CD4-positive, alpha-beta T cell (primary cell): ENCODE measurements at places on chromosomes 7 and 10.

DNA sequence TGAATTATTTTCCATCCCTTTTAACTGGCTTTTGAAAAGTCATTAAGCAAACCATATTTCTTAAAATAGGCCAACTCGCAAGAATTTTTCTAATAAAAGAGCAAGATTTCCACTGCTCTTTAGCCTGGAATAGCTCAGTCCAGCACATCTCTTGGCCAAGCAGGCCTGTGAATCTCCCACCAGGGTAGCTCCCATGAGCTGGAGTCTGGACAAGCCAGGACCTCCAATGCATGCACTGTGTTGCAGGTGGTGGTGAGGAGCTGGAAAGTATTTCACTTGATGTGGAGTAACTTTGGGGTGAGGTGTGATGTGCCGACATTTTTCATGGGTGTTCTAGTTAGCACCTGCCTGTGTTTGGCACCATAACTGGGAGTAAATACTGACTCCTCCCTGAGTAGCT, 117.3 kb upstream of the TBX20 start:
- DNase-seq: no peak

DNA sequence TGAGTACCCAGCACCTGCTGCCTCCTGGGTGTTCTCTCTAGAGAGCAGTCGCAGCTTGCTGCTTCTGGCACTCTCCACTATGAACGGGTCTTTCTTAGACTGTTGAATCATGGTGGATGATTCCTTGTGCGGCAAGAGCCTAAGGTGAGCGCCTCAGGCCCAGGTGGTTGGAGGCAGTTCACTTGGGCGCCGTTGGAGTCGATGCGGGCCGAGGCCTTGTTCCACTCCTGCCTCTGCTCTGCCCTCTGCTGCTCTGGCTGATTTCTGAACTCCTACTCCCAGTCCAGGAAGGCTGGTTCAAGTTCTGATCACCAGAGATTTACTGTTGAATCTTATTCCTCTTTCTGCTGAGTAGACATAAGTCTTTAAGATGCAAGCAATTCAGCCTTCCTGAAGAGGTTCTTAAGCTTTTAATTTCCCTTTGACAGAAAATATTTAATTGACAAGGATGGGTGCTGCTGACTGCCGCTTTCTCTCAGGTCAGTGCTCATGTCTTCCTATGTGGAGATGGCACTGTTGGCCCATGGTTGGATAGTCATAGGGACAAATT, 10.4 kb downstream of the YKT6 start:
- DNase-seq: no peak

- no peak for DNase-seq
Observed at GRCh38 chr10:22598478-22598877, 115.9 kb downstream of the PIP4K2A start.

GRCh38 chr7:24889611-24890010, 90.4 kb downstream of the OSBPL3 start:
- no peak for DNase-seq

- DNase-seq: no peak
Observed at GRCh38 chr10:96212911-96213310, 58.5 kb downstream of the BLNK start.

DNA sequence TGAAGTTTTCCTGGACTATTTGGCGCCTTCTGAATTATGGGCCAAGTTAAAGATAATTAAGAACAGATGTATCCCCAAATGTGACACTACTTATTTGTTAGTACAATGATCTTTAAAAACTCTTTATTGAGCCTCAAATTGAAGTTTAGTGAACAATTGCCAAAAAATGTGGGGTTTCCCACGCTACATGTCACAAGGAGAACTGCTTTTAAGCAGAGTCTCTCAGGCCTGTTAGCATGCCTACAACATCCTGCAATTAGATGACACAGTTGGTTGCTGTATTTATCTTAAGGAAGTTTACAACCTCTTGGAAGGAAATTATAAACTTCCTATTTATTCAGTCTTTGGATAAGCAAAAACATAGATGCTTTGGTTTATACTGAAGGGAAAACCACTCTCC, 733.0 kb downstream of the TNS3 start:
- DNase-seq: no peak

DNA sequence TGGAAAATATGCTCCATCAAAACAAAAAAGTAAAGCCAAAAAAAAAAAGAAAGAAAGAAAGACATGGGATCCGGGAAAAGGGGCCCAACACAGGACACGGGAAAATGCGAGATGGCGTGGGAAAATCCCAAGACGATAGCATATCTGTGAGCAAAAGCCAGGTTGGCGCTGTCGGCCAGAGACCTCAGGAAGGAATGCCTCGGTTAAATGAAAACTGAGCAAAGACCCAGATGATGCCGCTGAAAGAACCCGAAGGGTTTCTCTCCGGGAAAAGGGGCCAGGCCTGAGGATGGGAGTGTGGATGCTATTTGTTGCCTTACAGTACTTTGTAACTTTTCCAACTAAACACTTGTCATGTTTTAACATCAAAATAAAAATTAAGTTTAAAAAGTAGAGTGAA, 49.5 kb upstream of the PPP2R2D start:
- DNase-seq: no peak

DNA sequence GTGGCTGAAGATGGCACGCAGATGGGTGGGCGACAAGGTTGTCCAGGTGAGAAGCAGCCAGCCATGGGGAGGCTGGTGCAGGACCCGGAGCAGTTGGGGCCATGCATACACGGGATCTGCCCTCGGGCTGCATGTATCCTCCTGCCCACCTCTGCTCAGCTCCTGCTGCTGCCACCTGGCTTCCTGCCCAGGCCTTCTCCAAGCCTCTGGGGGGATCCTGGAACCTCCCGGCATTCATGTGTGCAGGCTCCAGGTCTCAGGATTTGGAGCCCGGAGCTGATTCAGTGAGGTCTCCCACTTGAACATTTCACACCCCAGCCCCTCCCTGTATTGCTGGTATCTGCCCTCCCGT, 27.0 kb downstream of the PDGFA start:
- no peak for DNase-seq

DNA sequence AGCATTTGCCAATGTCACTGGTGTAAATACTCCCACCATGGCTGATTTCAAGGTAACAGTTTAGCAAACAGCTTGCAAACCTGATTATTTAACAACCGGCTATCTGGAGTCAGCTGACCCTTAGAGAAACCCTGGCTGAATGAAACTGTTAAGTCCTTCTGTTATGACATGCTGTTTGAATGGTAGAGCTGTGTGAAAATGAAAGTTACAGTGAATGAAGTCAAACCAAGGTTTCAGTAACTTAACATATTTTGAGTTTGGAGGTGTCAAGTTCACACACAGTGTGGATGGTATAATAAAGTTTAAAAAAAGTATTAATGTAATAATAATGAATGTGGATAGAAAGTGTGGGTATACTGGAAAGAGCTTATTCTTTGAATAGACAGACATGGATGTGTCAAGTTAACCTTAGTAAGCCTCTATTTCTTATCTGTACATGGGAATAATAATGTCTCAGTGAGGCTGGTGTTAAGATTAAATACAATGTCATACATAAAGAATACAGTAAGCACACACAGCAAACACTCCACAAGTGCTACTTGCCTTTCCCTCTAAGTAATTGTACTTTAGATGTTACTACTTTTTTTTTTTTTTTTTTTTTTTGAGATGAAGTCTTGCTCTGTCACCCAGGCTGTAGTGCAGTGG, 150.4 kb downstream of the TAX1BP1 start:
- DNase-seq: no peak

DNA sequence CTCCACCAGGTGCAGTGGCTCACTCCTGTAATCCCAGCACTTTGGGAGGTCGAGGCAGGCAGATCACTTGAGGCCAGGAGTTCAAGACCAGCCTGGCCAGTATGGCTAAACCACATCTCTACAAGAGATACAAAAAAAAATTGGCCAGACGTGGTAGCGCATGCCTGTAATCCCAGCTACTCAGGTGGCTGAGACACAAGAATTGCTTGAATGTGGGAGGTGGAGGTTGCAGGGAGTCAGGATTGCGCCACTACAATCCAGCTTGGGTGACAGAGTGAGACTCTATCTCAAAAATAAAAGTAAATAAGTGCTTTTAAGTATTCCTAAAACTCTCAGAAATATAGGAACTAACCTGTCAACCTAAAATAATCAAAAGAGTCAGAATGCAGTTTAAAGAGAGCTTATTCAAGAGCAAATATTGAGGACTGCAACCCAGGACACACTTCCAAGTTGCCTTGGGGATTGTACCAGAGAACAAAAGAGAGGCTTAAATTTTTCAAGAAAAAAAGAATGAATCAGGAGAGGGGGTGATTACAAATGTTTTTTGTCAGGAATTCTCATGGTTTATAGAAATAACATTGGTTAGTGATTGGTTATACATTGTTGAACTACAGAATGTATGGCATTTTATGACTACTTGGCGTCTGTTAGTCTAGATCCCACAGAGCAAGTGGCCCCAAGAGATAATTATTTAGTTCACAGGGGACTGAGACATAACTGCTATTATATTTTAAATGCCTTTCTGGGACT, 33.2 kb upstream of the PPP1R9A start:
- no peak for DNase-seq

- DNase-seq: no peak
Observed at GRCh38 chr10:2130705-2131305, 393.5 kb upstream of the ADARB2 start.

DNA sequence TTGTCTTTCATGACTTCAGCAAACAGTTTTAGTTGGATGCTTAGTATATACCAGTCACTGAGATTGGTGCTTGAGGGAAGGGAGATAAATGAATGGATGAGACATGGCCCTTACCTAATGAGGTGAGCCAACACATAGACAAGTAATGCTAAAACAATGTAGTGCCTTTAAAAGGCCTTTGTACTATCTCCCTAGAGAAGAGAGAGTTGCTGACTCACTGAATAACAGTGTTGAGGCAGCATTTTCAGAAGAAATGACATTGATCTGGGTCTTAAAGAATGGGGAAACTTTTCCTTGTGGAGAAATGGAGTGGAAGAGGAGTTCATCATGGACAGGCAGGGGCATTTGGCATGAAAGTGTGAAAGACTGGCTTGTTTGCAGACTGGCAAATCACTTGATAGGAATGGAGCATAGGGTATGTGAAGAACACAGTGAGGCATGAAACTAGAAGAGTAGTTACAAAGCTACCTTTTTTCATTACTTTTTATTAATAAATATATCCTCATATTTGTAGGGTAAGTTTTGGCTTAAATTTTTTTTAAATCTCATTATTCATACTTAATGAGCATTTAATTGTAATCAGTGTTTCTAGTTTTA, 91.2 kb downstream of the KAT6B start:
- DNase-seq: no peak

- DNase-seq: no peak
Observed at GRCh38 chr10:97069576-97070362, 116.0 kb downstream of the SLIT1 start.

- no peak for DNase-seq
Observed at GRCh38 chr10:58179238-58179637, 88.5 kb downstream of the IPMK start.

- no peak for DNase-seq
Observed at GRCh38 chr10:74851831-74852230, 25.4 kb downstream of the KAT6B start.

- DNase-seq: no peak
Observed at GRCh38 chr10:44803862-44804261, 107.3 kb upstream of the TMEM72 start.

DNA sequence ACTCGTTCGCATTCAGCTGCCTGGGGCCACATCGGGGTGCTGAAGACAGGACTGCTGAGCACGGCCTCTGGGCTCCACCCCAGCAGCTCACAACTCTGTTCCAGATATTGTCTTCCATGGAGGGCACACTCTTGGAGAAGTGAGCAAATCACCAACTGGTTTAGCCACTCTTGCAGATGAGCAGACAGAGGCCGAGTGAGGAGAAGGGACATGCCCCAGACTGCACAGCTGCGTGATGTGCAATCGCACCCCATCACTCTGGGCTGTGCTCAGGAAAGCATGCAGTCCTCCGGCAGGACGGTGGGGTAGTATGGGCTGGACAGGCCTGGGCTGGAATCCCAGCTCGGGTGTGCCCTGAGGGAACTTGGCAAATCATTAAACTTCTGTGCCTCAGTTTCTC, 111.6 kb downstream of the FAM53B start:
- DNase-seq: no peak

DNA sequence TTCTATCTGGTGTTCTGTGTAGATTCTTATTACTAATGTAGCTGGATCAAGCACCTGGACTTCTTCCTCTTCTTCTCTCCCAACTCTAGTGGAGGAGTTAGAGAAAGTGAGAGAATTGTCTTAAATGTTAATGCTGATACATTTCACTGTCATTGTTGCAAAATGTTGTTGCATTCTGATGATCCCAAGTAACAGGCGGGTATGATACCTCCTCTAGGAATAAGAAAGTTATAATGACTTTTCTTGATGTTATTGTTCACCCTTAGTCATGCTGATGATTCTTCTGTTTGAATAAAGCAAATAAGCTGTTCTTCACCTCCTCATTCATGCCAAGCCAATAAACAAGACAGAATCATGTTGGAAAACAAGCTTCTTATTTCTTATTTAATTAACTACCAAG, 9.1 kb downstream of the CHRM2 start:
- no peak for DNase-seq

GRCh38 chr10:43871545-43871944, 222.9 kb upstream of the ZNF32 start:
- DNase-seq: no peak

DNA sequence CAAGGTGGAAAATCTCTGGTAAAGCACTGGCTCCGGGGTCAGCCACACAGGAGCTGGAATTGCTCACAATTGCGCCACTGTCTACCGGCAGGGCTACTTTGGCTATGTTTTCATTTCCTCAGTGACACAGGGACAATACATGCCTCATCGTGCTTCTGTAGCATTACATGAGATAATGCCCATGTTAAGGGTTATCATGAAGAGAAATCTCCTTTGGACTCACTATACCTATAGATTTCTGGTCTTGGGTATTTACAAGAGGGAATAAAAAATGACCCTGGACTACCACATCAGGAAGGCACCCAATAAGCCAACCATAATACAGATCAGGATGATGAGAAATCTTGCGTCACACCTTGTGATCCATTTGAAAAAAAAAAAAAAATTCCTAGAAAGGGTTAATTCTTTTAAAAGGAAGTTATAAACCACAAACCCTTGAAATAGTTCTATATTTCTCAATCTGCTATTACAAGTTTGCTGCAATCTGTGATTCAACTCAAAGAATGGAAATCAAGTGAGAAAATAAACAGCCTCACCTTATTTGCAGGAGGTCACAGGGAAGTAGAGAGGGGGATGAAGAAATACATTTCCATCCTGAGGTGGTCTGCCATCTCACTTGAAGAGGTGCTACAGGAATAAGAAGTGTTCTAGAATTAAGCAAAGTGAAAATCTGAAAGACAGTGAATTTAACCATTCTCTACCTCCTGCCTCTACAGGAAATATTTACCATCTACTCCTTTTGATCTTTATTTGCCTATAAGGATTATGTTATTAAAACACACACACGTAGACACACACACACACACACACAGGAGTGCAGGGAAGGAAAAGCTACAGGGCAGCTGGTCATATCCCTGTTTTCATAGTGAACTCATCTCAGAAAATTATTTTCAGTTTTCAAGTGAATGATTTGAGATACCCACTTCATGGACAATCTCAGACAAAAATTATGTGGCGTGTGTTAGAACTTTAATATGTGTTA, 231.3 kb upstream of the CELF2 start:
- no peak for DNase-seq

DNA sequence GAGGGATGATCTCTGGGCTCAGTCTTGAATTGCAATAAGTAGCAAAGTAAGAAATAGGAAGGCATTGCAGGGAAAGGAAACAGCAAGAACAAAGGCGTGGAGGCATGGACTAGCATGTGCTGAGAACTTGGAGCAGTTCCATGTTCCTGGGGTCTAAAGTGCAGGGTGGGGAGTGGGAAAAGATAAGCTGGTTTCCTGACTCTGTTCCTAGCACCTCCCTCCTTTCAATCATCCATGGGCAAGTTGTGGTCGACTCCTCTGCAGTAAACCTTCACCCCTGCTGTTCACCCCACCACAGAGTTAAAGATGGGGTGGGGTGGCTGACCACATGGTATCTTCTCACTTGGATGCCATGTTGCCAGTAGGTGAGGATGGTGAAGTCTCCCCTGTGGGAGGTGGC, 29.6 kb downstream of the RPS24 start:
- no peak for DNase-seq
